ENCODE measurements at places on chromosomes 5 and 9. TPM values are rescaled to one million over a fixed set of nuclear protein-coding genes. Genes with fewer than 3 reads are reported as not detected.

Gene CAPSL
- not detected for polyA plus RNA-seq

Gene C1QTNF2
- 1.0 TPM for polyA plus RNA-seq

Gene CTSV
- polyA plus RNA-seq: 0.16 TPM

Gene FOXD4L3
- not detected for polyA plus RNA-seq

Gene PDZD2
- polyA plus RNA-seq: 3.1 TPM

Gene TPRN
- polyA plus RNA-seq: 3.4 TPM

Gene SMC5
- polyA plus RNA-seq: 7.6 TPM

Gene ADRB2
- 0.29 TPM for polyA plus RNA-seq

Gene CBY3
- not detected for polyA plus RNA-seq

Measured in adrenal gland (tissue), 19 donors.